Type B pancreatic cell (in vitro differentiated cells): ENCODE measurements at places on chromosomes 2 and 18.
A peak's percentile ranks its signal among the peaks of the same experiment; 100 is the strongest.

- no peaks in the 10 kb centered on the region for H3K27me3 ChIP-seq
- no peaks in the 10 kb centered on the region for H3K36me3 ChIP-seq
- H3K4me1 ChIP-seq = peaks cover 5% of the 10 kb centered on the region
- no peak for DNase-seq
- no peak overlapping the region for H3K4me3 ChIP-seq
- H3K27ac ChIP-seq = no peak overlapping the region
These were observed 187.1 kb downstream of the ZBTB7C start for GRCh38 chr18:48222118-48222517.

- H3K27ac ChIP-seq = no peak overlapping the region
- no peaks in the 10 kb centered on the region for H3K27me3 ChIP-seq
- H3K36me3 ChIP-seq = no peaks in the 10 kb centered on the region
These were observed 49.6 kb upstream of the ZNF396 start for GRCh38 chr18:35426786-35427185.

DNA sequence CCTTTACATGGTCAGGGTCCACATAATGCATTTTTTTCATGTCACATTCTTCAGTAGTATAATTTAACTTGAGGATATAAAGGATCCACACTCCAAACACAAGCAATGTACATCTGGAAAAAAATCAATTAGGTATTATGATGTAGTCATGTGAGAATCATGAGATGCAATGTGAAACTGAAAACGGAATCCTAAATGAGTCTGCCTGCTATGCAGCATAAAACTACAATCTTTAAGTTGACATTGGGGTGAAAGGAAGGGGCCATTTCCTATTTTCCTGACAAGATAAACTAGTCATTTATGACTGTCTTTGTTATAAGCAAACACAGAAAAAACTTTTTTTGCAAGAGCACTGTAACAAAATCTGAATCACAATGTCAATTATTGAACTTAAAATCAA lies 27.6 kb downstream of the ST3GAL5 start:
- no peaks in the 10 kb centered on the region for H3K27me3 ChIP-seq
- DNase-seq = no peak
- no peak overlapping the region for H3K27ac ChIP-seq
- no peaks in the 10 kb centered on the region for H3K4me1 ChIP-seq

DNA sequence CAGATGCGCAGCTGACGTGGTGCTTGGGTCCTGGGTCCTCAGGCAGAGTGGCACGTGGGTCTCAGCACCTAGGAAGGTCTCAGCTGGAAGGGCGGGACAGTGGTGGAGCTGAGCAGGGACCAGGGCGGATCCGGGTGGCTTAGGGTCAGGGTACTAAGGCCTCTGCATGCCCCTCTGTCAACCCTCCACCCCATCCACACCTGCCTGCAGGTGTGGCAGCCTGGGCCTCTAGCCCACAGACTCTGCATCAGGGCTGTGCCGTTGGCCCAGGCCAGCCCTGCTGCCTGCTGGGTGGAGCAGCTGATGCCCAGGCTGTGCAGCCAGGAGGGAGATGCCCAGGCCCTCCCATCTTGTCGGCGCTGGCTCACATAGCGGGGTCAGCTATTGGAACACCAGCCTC lies 24.6 kb upstream of the OTOS start:
- no peak overlapping the region for H3K4me3 ChIP-seq
- H3K4me1 ChIP-seq = no peaks in the 10 kb centered on the region
- DNase-seq = no peak
- peaks cover 41% of the 10 kb centered on the region for H3K27me3 ChIP-seq
- H3K27ac ChIP-seq = no peak overlapping the region
- H3K36me3 ChIP-seq = no peaks in the 10 kb centered on the region

DNA sequence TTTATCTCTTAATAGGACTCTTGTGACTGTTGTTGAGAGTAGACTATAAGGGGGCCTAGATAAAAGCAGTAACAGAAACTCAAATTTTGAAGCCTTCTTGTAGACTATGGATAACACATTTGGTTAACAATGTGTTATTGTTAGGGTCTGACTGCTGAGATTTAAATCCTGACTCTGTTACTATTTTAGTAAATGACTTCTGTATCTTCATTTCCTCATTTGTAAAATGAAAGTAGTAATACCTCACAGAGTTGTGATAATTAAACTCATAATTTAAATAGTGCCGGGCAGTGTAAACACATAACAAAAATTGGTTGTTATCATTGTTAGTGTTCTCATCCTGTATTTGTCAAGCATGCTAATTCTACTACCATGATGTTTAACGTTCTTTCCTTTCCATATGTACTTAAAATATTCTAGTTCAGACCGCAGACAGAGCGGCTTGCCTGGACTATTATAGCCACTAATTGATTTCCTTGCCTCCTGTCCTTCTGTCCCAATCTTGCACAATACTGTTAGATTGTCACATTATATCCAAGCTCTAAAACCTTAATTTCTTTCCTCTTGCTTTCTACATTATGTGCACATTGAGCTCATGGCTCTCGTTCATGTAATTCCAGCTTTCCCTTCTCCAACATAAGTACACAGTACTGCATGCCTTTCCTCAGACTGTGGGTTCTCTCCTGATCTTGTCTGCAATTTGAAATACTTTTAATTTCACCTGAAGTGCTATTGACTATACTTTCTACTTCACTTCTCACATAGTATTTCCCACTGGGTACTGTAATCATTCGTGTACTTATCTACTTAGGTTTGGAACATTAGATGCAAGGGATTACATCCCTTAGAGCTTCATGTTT lies 48.4 kb downstream of the RBBP8 start:
- peak overlapping the region; percentile 2 for H3K27ac ChIP-seq
- H3K4me3 ChIP-seq = no peak overlapping the region
- DNase-seq = no peak
- H3K27me3 ChIP-seq = no peaks in the 10 kb centered on the region

GRCh38 chr2:153819501-153819900 lies 52.2 kb upstream of the GALNT13 start:
- H3K36me3 ChIP-seq = no peaks in the 10 kb centered on the region
- H3K4me1 ChIP-seq = no peaks in the 10 kb centered on the region
- no peak overlapping the region for H3K27ac ChIP-seq
- no peak for DNase-seq
- no peak overlapping the region for H3K4me3 ChIP-seq

- DNase-seq = no peak
- H3K27me3 ChIP-seq = no peaks in the 10 kb centered on the region
- H3K27ac ChIP-seq = no peak overlapping the region
- no peak overlapping the region for H3K4me3 ChIP-seq
- no peaks in the 10 kb centered on the region for H3K36me3 ChIP-seq
These were observed 1282.4 kb upstream of the PIK3C3 start for GRCh38 chr18:40672590-40672989.

GRCh38 chr18:24386681-24387080 lies 10.9 kb downstream of the OSBPL1A start:
- H3K36me3 ChIP-seq = peaks cover 10% of the 10 kb centered on the region
- peaks cover 11% of the 10 kb centered on the region for H3K4me1 ChIP-seq
- no peak overlapping the region for H3K4me3 ChIP-seq
- no peak for DNase-seq

DNA sequence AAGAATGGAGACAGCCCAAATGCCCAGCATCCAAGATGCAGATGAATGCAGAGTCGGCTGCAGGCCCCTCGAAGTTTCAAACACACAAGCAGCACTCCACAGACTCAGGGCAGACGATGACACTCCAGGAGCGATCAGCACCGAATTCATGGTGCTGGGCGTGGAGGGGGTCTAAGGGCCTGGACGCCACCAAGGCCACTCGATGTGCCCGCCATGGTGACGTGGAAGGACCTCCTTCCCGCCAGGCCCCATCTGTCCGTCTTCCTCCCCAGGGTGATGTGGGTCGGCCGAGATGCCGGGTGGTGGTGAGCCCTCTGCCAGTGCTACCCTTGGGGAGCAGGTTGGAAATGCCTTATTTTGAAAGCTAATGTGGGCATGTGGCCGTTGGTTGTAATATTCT lies 9.4 kb downstream of the KIF1A start:
- H3K4me1 ChIP-seq = no peaks in the 10 kb centered on the region
- peak; percentile 57 for DNase-seq
- H3K36me3 ChIP-seq = peaks cover 17% of the 10 kb centered on the region
- no peak overlapping the region for H3K27ac ChIP-seq

GRCh38 chr18:33749834-33750233 lies 171.8 kb downstream of the ASXL3 start:
- H3K36me3 ChIP-seq = peaks cover 5% of the 10 kb centered on the region
- H3K4me3 ChIP-seq = no peak overlapping the region
- H3K4me1 ChIP-seq = peaks cover 12% of the 10 kb centered on the region
- DNase-seq = no peak

DNA sequence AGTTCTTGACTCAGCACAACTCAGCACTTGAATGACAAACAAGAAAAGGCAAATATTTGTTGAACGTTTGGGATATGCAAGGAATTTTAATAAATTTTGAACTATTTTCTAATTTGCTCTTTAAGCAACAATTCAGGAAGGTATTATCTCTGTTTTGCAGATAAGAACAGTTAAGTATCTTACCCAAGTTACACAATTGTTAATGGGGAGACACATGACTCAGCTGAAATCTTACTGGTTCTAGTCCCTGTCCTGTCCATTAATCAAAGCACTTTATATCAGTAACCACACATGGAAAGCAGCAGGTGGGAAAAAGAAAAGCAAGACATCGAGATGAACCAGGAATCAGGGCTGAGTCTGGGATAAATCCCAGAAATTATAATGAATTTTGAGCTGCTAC lies 493.9 kb upstream of the PIK3C3 start:
- no peaks in the 10 kb centered on the region for H3K36me3 ChIP-seq
- no peak for DNase-seq
- H3K27ac ChIP-seq = no peak overlapping the region
- H3K27me3 ChIP-seq = no peaks in the 10 kb centered on the region

DNA sequence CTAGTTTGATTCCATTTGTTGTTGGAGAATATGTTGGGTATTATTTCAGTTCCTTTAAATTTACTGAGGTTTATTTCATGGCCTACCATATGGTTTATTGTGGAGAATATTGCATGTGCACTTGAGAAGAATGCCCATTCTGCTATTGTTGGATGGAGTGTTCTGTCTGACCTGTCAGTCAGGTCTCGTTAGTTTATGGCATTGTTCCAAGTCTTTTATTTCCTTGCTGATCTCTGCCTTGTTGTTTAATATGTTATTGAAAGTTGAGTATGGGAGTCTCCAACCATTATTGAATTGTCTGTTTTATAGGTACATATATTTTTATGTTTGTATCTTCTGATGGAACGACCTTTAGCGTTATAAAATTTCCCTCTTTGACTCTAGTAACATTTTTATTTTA lies 86.3 kb downstream of the PTPN4 start:
- no peak overlapping the region for H3K27ac ChIP-seq
- H3K27me3 ChIP-seq = no peaks in the 10 kb centered on the region
- H3K4me3 ChIP-seq = no peak overlapping the region
- no peak for DNase-seq
- peaks cover 39% of the 10 kb centered on the region for H3K36me3 ChIP-seq

GRCh38 chr2:10252661-10253060 lies 50.0 kb upstream of the HPCAL1 start:
- no peaks in the 10 kb centered on the region for H3K36me3 ChIP-seq
- no peak for DNase-seq
- H3K4me1 ChIP-seq = no peaks in the 10 kb centered on the region
- H3K27ac ChIP-seq = no peak overlapping the region
- H3K4me3 ChIP-seq = no peak overlapping the region

DNA sequence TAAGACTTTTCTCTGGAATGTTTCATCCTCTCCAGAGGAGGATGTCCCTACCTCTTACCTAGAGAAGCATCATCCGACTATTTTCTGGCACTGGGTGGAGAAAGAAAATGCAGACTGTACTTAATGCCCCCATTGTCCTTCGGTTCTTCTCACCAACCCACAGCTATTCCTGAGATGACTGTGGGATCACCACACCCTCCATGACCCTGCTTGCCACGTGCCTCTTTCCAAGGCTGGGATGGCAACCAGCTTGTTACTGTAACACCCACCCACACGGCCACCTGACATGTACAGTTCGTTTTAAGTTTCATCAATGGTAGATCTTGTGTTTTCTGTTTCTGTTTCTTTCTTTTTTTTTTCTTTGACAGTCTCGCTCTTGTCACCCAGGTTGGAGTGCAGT lies 365.2 kb downstream of the FBXO15 start:
- no peaks in the 10 kb centered on the region for H3K4me1 ChIP-seq
- peaks cover 8% of the 10 kb centered on the region for H3K27me3 ChIP-seq
- DNase-seq = no peak
- no peaks in the 10 kb centered on the region for H3K36me3 ChIP-seq
- H3K27ac ChIP-seq = no peak overlapping the region

- peaks cover 4% of the 10 kb centered on the region for H3K4me1 ChIP-seq
- H3K27ac ChIP-seq = peak overlapping the region; percentile 88
- H3K27me3 ChIP-seq = no peaks in the 10 kb centered on the region
- peak overlapping the region; percentile 94 for H3K4me3 ChIP-seq
- H3K36me3 ChIP-seq = no peaks in the 10 kb centered on the region
These were observed 851 bp downstream of the EIF2AK3 start for GRCh38 chr2:88626171-88627054.

GRCh38 chr2:70716131-70716743 lies 51.8 kb downstream of the ADD2 start:
- peaks cover 4% of the 10 kb centered on the region for H3K4me1 ChIP-seq
- H3K27me3 ChIP-seq = peaks cover 21% of the 10 kb centered on the region
- H3K36me3 ChIP-seq = no peaks in the 10 kb centered on the region
- H3K27ac ChIP-seq = no peak overlapping the region

- H3K4me1 ChIP-seq = no peaks in the 10 kb centered on the region
- no peaks in the 10 kb centered on the region for H3K27me3 ChIP-seq
- no peak overlapping the region for H3K27ac ChIP-seq
- H3K36me3 ChIP-seq = peaks cover 26% of the 10 kb centered on the region
- H3K4me3 ChIP-seq = no peak overlapping the region
- DNase-seq = no peak
These were observed 21.4 kb downstream of the STK17B start for GRCh38 chr2:196149948-196150347.
